ENCODE measurements at places on chromosomes 2 and 18.

DNA sequence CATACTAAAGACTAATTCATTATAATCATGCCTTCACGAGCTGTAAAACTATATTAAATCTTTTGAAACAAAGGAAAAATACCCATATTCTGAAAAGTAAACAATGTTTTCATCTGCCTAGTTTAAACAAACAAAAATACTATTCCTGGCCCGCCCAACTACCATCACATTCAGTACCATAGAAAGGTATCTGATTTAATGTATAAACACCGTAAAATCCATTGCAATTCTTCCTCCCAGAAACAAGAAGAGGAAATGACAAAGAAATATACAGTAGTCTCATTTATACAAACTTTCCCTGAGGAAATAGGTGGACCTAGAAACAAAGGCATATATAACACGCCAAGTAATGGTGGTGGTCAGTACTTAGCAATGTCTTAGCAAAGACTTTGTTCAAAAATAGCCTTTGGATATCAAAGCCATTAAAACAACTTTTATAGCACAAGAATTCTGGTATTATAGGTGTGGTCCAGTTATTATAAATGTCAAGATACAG is 71.2 kb downstream of the COBLL1 start:
- no peak for DNase-seq

- DNase-seq, result peak; percentile 60
Observed at GRCh38 chr2:181106789-181107627, 126.6 kb downstream of the UBE2E3 start.

DNA sequence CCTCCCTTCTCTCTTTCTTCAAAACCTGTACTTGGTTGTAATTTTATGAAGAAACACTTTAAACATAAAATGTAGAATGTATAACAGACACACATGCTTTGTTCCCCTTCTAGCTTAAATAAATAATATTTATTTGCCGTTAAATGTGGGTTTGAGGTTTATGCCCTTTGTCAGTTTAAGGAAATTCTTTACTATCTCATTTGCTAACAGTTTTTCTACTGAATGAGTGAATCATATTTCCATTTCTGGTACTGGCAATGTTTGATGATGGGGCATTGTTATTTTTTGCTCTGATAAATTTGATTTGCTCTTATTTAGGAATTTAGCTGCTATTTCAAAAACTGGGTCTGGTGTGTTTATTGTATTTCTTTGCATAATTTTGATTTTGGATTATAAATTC is 555.6 kb downstream of the CCDC85A start:
- no peak for DNase-seq

DNA sequence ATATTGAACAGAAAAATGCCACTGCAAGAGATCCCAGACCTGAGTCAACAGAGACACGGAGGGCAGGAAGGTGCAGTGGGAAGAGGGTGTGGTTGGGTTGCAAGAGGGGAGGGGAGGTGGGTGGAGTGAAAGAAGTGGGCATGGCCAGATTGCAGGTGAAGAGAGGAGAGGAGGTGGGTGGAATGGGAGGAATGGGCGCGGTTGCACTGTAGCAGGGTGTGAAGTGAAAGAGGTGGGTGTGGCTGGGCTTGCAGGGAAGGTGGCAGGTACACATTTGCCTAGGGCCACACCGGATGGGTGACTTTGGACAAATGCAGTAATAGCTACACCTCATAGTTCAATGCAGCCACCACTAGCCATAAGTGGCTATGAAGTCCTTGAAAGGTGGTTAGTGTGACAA is 71.1 kb downstream of the DOCK10 start:
- DNase-seq, result no peak

DNA sequence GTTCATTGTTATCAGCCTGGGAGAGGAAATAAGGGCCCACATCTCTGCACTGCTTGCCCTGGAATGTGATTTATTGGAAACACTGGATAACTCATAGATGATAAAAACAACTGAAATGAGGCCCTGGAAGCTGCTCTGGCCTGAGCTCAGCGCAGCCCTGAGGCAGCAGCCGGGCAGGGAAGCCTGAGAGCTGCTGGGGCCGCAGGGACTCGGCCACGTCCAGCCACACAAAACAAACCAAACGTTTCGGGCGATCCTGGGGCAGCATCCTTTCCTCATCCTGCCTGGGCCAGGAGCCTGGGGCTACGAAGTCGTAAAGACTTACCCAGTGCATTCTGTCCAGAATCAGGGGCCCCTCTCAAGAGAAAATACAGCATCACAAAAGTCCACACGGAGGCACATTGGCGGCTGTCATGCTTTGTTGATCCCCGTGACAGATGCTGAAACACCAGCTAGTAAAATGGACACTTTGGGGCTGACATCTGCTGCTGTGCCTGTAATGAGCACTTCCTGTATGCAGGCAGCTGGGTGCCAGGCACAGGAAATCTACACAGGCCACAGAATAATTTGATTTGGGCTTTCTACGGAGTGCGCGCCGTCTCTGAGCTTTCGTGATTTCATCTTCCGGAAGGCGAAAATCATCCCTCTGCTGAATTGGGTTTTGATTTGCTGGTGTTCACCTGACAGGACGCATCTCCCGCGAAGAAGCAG is 250.6 kb downstream of the EIPR1 start:
- no peak for DNase-seq

DNA sequence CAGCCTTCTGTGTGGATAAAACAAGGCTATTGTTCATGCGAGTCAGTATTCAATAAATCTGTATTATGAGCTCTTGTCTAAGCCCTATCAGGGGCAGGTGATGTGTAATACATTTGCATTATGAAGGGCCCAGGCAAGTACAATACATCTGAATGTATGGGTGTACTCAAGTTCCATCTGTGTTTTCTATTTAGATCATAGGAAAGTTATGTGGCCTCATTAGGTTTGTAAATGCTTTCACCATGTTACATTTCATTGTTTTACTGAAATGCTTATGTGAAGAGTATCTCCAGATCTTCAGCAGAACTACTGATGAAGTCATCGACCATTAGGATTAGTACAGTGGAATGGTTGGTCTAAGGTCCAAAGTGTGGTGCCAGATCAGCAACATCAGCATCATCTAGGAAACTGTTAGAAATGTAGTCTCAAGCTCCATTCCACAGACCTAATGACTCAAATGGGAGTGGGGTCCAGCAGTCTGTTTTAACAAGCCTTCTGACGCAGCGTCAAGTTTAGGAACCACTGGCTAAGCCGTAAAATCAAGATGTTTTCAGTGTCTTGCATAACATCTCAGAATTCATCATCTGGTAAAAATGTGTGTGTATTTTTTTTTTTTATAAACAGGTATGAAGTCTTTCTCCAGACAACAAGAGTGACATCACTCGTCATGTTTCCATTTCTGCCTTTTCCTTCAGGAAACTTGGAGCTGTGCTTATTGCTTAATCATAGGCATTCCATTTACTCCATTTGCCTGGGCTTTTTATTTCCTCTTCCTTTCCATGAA is 80.5 kb downstream of the LYPD6 start:
- no peak for DNase-seq

- peak; percentile 31 for DNase-seq
Observed at GRCh38 chr18:79069717-79070151, 540 bp downstream of the ATP9B start.

GRCh38 chr2:238487134-238487533 is 60.4 kb downstream of the ASB1 start:
- no peak for DNase-seq

- DNase-seq, result peak; percentile 52
Observed at GRCh38 chr2:199811346-199811745, 39.6 kb downstream of the FTCDNL1 start.

GRCh38 chr2:136141510-136142149 is 23.7 kb upstream of the CXCR4 start:
- no peak for DNase-seq

- DNase-seq, result no peak
Observed at GRCh38 chr2:158967731-158968395, 577 bp upstream of the TANC1 start.

GRCh38 chr18:57856557-57857280 is 53.6 kb upstream of the ATP8B1 start:
- DNase-seq, result no peak

DNA sequence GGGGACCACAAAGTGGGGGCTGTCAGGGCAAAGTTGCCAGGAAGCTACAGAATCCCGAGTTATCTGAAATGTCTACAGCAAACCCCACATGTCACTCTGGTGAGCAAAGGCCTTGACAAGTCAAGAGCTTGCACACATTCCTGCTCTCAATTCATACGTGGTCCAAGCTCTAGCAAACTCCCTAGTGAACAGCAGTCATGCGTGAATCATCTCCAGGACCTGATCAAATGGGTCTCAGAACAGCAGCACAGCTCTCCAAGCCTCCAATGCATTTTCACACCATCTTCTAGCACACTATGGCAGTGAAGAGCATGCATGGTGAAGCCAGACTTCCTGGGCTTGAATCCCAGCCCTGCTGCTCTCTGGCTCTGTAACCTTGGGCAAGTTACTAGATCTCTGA is 68.5 kb downstream of the MYO5B start:
- no peak for DNase-seq

GRCh38 chr2:177478029-177478428 is 85.5 kb downstream of the AGPS start:
- DNase-seq, result no peak

GRCh38 chr2:218985325-218986091 is 524 bp upstream of the FEV start:
- no peak for DNase-seq

- DNase-seq, result no peak
Observed at GRCh38 chr18:1510542-1511179, 606.0 kb downstream of the ADCYAP1 start.

GRCh38 chr2:19739256-19739655 is 162.5 kb downstream of the TTC32 start:
- no peak for DNase-seq

DNA sequence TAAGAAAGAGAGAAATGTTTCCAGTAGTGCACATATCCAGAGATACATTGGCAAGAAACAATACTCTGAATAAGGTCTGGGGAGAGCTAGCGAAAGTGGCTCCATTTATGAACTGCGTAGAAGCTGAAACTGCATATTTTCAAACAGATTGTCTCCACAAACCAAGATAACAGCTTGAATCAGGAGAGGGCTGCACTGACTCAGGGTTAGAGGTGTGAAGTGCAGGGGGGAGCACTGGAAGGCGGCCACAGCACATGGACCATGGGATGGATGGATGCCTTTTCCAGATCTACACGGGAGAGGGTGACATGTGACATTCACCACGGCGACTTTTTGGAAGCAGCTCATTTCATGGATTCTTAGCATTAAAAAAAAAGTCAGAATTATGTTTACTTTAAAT is 729.4 kb downstream of the RNF144A start:
- no peak for DNase-seq

GRCh38 chr18:63346480-63347183 is 20.4 kb downstream of the KDSR start:
- DNase-seq, result no peak

DNA sequence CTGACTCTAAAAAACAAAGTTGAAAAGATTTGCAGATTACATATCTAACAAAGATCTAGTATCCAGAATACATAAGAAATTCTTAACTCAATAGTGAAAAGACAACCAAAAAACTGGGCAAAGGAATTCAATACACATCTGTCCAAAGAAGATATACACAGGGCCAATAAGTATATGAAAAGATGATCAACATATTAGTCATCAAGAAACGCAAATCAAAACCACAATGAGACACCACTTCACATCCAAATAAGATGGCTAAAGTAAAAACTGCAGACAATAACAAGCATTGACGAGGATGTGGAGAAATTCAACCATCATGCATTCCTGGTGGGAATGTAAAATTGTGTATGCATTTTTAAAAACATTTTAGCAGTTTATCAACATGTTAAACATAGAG is 256.0 kb downstream of the EIPR1 start:
- DNase-seq, result no peak

- DNase-seq, result no peak
Observed at GRCh38 chr2:177038787-177039484, 173.7 kb upstream of the HNRNPA3 start.

DNA sequence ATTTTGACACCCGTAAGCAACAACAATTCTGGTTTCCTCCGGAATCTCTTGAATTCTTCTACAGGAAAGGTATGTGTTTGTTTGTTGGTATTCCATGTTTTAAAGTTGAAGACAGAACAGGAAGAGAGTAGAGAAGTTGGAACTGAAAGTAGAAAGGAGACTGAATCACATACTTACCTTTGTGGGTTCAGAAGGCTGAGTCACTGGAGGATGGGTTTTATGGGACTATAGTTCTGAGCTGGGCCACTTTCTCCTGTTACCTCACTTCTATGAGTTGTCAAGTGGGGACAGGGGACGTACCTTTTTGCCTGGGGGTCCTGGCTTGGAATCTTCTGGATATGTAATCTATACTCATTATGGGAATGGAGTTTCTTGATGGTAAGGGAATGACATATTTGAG is 40.9 kb downstream of the KDM3A start:
- DNase-seq, result no peak

DNA sequence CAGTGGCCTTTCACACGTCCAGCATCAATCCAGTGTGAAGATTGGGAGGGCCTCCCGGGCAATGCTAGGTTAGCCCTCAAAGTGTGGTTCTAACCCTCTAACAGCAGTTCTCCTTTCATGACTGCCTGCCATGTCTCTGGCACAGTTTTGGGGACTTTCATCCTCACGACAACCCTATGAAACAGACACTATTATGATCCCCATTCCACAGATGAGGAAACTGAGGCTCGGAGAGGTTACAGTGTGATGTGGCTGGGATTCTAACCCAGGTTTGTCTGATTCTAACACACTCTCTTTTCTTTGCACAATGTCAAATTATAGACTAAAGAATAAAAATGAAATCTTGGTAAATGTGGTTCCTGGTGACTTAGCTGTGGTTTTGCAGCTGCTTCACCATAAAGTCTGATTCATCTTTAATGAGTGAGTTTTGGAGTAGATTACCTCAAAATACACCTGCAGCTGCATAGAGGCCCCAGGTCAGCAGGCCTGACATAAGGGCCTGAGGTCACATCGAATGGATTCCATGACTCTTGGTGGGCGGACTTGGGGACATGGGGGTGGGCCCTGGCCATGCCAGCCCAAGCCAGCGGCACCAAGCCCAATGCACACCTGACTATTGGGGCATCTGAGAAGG is 214.4 kb downstream of the GLI2 start:
- DNase-seq, result no peak

GRCh38 chr18:55401638-55402191 is 186.3 kb downstream of the TCF4 start:
- no peak for DNase-seq

DNA sequence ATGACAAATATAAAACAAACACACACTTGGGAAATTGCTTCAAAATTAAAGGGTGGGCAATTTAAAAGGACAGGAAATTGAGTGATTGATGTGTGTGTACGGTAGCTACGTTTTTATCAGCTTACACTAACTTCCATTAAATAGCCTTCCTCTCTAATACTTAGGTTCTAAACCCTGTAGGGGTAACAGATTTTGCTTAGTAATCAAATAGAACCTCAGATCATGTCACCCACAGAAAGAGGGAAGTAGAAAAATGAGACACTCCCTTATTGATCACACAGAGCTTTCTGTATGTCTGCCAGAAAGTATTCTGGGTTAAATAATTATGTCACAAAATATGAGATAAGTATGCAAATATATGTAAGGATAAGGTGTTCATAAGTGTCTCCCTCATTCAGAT is 93.3 kb downstream of the ICA1L start:
- peak; percentile 22 for DNase-seq
